ENCODE measurements at places on chromosomes 6 and 20.
A peak's percentile ranks its signal among the peaks of the same experiment; 100 is the strongest.

GRCh38 chr6:152240436-152240835 lies 396.7 kb downstream of the SYNE1 start:
- DNase-seq, result no peak

DNA sequence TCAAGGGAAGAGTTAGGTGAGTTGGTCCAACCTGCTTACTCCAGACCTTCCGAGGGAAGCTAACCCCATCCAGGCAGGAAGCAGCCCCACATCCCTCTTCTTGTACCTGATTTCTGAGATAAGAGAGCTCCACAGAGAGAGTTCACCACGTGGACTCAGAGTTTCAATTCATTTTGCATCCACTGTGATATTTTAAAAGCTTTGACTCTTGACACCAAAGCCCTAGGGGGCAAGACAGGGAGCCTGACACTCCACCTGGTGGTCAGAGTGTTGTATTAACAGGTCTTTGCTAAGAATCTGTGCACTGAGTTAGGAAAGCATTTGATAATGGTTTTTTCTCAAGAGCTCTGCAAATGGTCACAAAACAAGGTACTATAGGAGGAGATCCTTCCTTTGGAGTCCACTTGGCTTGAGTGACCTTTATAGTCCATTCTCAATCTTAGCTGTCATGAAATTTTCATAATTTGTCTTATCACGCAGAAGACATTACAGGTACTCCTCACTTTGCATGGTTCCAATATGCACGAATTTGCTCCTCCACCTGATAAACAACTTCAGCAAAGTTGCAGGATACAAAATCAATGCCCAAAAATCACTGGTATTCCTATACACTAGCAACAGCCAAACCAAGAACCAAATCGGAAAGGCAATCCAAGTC lies 56.2 kb upstream of the RIPOR2 start:
- DNase-seq, result peak; percentile 49

DNA sequence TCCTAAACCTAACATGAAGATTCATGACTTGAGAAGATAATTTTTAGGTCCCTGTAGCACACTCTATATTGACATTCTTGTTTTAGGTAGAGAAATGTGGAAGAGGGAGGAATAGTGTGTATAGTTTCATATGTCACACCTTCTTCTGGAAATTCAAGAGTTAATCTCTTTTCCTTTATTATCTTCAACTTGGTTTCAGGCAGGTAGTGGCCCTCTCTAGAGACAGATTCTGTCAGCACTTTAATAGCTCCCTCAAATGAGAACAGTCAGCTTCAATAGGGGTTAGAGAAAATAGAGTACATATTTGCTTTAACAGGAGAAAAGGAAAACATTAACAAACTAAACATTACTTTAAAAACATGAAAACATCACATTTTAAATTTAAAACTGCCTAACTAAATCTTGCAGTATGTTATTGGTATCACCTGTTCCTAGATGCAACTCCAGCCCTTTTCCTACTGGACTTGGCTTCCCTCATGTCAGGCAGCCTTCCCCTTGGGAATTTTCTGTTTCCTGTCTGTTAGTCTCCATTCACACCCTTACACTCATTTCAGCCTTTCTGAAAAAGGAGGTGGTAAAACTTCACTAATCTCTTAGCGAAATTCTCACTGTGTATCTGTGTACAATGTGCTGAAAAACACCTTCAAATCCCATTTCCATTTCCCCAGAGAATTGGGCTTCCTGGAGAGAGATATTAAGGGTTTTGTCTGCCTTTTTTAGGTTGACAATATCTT lies 192.3 kb upstream of the RNF217 start:
- no peak for DNase-seq

DNA sequence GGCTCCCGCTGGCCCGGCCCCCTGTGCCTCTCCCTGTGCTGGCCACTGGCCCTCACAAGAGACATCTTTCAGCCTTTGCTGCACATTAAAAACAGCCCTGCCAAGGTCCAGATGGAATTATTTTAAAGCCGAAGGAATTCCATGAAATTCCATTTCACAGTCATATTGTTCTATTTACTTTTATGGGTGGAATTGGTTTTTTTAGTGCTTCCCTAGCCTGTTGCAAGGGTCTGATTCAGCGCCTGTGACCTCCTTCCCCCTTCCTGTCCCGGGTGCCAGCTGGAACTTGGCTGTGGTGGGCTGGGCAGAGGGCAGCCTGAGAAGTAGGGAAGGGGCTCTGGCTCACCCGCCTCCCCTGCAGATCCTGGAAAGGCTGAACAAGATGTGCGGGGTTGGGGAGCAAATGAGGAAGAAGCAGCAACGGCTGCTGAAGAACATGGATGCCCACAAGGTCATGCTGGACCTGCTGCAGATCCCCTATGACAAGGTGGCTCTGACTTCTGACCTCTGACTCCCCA lies 34.3 kb downstream of the UQCC2 start:
- no peak for DNase-seq

GRCh38 chr6:5248302-5249098 lies 12.2 kb downstream of the LYRM4 start:
- no peak for DNase-seq

GRCh38 chr6:110944681-110945151 lies 13.8 kb upstream of the GTF3C6 start:
- DNase-seq, result peak; percentile 16

GRCh38 chr6:147216915-147217314 lies 12.7 kb downstream of the STXBP5 start:
- no peak for DNase-seq

GRCh38 chr6:127459231-127459641 lies at the start of gene KIAA0408:
Gene KIAA0408 (minus strand): TSS chr6:127459389. CDS start chr6:127453981, 5,408 bp downstream.
- no peak for DNase-seq

DNA sequence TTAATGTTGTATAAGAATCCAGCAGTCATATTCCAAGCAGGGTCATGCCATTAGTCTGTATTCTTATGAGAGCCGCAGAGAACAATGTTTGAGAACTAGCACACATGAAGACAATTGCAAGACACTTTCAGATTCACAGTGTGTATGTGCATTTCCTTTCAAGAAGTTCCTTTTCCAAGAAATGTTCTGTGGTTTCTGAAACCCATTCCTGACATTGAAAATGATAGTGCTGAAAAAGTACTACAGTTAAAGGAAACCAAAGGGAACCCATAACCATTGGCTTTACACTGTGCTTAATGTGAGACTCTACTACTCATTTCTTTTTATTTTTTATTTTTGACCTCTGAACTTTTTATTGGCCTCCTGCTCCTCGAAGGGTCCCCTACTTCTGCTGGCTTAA lies 4.2 kb upstream of the CALHM6 start:
- no peak for DNase-seq

GRCh38 chr6:161058741-161059140 lies 67.2 kb downstream of the MAP3K4 start:
- DNase-seq, result no peak

GRCh38 chr20:53216856-53217576 lies 244.9 kb downstream of the TSHZ2 start:
- DNase-seq, result peak; percentile 36

DNA sequence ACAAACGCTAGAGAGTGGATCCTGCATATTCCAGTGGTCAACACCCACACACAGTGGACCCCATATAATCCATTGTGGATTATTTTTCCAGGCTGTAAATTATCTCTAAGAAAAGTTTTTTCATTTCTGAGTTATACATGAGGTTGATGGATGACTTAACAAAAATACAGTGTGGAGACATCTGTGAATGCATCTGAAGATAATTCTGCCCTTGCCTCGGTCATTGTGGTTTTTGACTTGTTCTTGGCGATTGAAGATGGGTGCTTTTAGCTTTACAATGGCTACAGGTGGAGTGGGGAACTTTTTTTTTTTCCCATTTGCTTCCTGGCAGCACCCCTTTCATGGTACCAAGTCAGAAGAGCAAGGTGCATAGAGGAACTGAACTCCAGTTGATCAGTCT lies 242.7 kb downstream of the MYLK4 start:
- DNase-seq, result no peak

DNA sequence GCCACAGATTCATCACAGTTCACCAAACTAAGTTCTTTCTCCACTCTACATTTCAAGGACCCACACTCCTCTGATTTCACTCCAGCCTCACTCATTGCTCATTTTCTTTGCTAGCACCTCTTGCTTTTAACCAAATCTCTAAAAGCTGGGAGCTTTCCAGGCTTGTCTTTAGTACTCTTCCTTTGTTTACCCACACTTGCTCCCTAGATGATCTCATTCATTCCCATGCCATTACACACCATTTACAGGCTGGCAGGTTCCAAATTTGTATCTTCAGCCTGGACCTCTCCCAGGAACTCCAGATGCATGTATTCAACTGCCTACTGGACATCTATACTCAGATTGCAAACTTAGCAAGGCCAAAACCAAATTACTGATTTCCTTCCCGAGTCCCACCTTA lies 5.3 kb upstream of the GUCA1B start:
- no peak for DNase-seq

GRCh38 chr20:21933526-21933925 lies 228.1 kb downstream of the PAX1 start:
- no peak for DNase-seq

- DNase-seq, result no peak
Observed at GRCh38 chr6:118722829-118723813, 71.7 kb upstream of the CEP85L start.

- DNase-seq, result no peak
Observed at GRCh38 chr6:32387589-32388340, 16.1 kb upstream of the TSBP1 start.

DNA sequence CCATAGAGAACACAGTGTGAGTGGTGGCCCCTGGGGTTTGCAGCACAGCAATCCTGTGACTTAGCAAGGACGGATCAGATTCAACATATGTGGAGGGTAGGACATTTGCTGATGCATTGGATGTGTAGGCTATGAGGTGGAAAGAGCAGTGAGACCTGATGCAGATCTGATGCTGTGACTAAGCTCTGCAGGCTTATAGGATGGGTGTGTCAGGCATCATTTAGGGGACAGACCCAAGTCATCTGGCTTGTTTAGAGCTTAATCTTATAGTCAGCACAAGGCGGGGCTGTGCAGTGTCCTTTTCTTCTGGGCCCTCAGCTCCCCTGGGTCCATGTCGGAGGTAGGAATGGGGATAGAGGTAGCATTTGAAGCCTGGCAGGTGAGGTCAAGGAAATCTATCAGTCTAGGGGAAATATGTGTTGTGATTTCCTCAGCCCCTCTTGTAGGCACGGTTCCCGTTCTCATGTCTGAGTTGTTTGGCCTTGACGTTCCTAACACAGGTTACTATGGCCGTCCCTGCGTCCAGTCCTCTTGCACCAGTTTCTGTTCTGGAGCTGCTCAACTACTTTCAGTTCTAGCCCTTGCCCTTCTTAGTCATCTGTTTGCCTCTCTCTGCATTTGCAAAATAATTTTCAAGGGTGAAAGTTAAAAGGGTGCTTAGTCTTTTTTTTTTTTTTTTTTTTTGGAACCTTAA lies 15.6 kb upstream of the MAPRE1 start:
- DNase-seq, result no peak

DNA sequence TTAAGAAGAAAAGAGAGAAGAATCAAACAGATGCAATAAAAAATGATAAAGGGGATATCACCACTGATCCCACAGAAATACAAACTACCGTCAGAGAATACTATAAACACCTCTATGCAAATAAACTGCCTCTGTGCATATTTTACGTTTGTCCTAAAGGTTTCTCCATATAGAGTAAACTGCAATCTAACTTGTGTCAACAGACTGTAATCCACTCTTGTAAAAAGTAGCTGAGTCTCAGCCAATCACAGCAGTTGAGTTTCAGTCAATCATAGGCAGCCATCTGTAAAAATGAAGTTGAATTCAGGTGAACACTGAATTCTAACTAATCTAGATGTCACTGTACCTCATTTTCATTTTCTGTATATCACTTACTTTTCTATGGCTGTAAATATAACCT lies 112.2 kb upstream of the SYNCRIP start:
- no peak for DNase-seq

DNA sequence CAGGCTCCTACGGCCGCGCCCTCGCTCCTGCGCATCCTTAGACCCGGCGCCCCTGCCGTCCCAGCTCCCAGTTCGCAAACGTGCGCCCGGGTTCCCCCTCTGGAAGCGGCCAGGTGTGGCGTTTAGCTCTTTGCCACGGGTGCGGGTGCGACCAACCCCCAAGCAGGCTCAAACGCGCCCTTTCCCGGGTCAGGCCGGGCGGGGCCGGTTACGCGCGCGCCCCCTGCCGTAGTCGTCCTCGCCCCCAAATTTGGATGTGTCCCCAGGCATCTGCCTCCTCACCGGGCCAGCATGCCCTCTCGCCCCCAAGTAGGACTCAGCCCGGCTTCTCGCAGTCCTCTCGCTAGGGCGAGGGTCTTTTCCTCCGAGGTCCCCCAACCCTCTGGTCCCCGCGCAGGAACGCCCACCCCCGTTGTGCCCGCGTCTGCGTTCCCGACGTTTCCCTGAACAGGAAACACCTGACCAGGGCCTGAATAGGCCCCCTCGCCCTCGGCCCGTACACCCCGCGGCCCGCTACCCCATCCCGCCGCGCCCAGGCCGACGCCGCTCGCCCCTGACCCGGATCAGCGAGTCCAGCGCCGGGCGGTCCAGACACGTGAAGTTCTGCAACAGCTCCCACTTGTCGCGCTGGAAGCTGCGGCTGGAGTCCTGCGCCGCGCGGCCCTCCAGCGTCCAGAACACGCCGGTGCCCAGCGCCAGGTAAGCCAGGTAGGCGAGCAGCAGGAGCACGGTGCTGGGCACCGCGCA lies 520 bp downstream of the KCNK17 start:
- no peak for DNase-seq

DNA sequence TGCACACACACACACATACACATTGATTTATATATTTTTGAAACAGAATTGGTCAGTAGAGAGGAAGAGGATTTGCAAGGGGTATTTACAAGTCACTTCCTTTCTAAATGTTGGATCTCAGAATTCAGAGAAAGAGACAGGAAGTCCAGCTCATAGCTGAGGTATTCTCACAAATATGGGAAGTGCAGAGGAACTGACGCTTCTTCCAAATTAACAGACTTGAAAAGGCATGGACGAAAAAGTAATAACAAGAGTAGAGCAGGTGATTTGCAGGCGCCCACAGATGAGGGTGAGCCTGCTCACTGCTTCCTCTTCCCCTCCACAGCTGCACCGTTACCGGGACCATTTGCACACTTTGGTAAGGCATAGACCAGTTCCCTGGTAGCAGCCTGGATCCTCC lies 246.4 kb downstream of the PHACTR1 start:
- DNase-seq, result no peak

DNA sequence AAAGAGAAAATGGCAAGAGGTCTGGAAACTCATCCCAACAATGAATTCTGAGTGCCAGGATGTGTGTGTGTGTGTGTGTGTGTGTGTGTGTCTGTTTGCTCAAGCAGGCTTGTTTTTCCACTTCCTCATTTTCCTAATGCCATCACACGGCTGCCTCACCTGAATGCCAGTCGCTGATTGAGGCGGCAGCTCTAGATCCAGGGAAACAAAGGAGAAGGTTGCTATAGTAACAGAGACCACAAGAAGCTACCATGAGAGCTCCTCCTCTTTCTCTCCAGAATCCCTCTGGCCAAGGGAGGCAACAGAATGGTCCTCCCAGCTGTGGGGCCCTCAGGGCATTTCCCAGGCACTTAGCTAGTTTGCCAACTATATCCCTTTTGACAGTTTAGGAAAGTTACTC lies 241.1 kb upstream of the TSHZ2 start:
- no peak for DNase-seq

GRCh38 chr20:57967364-57967763 lies 257.5 kb upstream of the PMEPA1 start:
- no peak for DNase-seq

GRCh38 chr6:50585441-50586330 lies 127.6 kb upstream of the TFAP2D start:
- no peak for DNase-seq
